Placental epithelial cell (primary cell): ENCODE measurements at places on chromosomes 3 and 15. TPM values are rescaled to one million over a fixed set of nuclear protein-coding genes. Genes with fewer than 3 reads are reported as not detected.

The PLS1 gene
- total RNA-seq, result 0.76 TPM in 1 of 2 replicates, not detected in the other

The CIDEC gene
- 3.5 and 5.1 TPM in 2 replicates for total RNA-seq

The GREM1 gene
- total RNA-seq, result 0.65 and 0.79 TPM in 2 replicates

The CXCR6 gene
- not detected in 2 replicates for total RNA-seq

The TP63 gene
- under 0.01 TPM in 1 of 2 replicates, not detected in the other for total RNA-seq

The MOBP gene
- total RNA-seq, result 0.76 TPM in 1 of 2 replicates, not detected in the other

The PRSS50 gene
- total RNA-seq, result 0.54 and 4.3 TPM in 2 replicates

The ACTR8 gene
- 27.8 and 39.3 TPM in 2 replicates for total RNA-seq

The CDCP1 gene
- total RNA-seq, result 0.39 and 3.6 TPM in 2 replicates

The ADAMTS7 gene
- 2.0 and 3.5 TPM in 2 replicates for total RNA-seq

The FLNB gene
- total RNA-seq, result 541 and 1,199 TPM in 2 replicates

The GCSAM gene
- total RNA-seq, result not detected in 2 replicates

The GJD2 gene
- not detected in 2 replicates for total RNA-seq

The IFRD2 gene
- 40.0 and 71.8 TPM in 2 replicates for total RNA-seq

The NUP210 gene
- total RNA-seq, result not detected in 2 replicates

The SMAD6 gene
- total RNA-seq, result 6.6 and 9.4 TPM in 2 replicates

The RPP25 gene
- total RNA-seq, result 0.98 and 2.0 TPM in 2 replicates

The STARD5 gene
- 5.7 and 7.9 TPM in 2 replicates for total RNA-seq

The SLC15A2 gene
- 3.7 and 9.4 TPM in 2 replicates for total RNA-seq

The CHRNA3 gene
- not detected in 2 replicates for total RNA-seq

The GRAMD2A gene
- 86.4 and 116 TPM in 2 replicates for total RNA-seq

The ALCAM gene
- total RNA-seq, result 266 and 503 TPM in 2 replicates

The LDHAL6B gene
- total RNA-seq, result not detected in 2 replicates

The NPAP1 gene
- total RNA-seq, result not detected in 2 replicates

The TGFBR2 gene
- total RNA-seq, result 61.6 and 68.2 TPM in 2 replicates

The CYP1A2 gene
- total RNA-seq, result not detected in 2 replicates

The SOX14 gene
- not detected in 2 replicates for total RNA-seq

The STRIT1 gene
- not detected in 2 replicates for total RNA-seq

The TRIM42 gene
- not detected in 2 replicates for total RNA-seq

The KCTD6 gene
- 6.6 and 7.1 TPM in 2 replicates for total RNA-seq

The HCN4 gene
- total RNA-seq, result under 0.01 and 0.11 TPM in 2 replicates

The IL5RA gene
- total RNA-seq, result not detected in 2 replicates

The LRRC49 gene
- total RNA-seq, result 6.5 and 6.7 TPM in 2 replicates

The CISH gene
- total RNA-seq, result 1.5 and 3.9 TPM in 2 replicates

The ELL3 gene
- 2.9 and 5.5 TPM in 2 replicates for total RNA-seq

The CERS3 gene
- total RNA-seq, result under 0.01 TPM in 1 of 2 replicates, not detected in the other

The RTP1 gene
- not detected in 2 replicates for total RNA-seq

The DZIP1L gene
- 27.7 and 38.9 TPM in 2 replicates for total RNA-seq

The TRAT1 gene
- total RNA-seq, result not detected in 2 replicates

The FEZF2 gene
- not detected in 2 replicates for total RNA-seq

The SYNPR gene
- total RNA-seq, result not detected in 2 replicates

The MAP2K5 gene
- 5.1 and 12.6 TPM in 2 replicates for total RNA-seq

The GP9 gene
- not detected in 2 replicates for total RNA-seq

The AADACL2 gene
- total RNA-seq, result not detected in 2 replicates

The LRRC58 gene
- total RNA-seq, result 13.7 and 22.4 TPM in 2 replicates
